ENCODE measurements at places on chromosomes 16 and 17.

DNA sequence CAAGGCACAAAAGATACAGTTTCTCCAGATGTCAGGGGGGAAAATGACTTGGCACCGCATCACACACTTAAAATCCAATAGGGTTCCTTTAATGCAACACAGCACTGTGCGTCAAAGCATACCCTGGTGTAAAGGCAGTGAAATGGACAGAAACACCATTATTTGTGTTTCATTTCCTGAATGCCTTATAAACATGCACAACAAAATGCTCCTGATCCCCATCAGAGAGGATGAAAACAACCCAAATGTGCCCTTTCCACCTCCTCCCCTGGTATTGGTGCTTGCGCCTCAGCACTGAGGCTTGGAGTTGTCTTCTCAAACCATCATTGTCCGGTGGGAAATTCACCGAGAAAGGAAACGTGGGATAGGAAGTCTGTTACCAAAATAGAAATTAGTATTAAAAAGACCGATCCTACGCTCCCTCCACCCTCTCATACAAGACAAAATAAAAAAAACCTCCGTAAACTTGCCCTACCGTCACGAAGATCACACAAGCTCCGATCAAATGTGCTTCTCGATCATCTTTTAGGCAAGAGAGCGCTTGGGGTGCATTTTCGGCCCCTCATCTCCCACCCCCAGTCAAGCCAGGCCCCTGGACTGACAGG lies 722 bp downstream of the CDC27 start:
- no peak for DNase-seq

DNA sequence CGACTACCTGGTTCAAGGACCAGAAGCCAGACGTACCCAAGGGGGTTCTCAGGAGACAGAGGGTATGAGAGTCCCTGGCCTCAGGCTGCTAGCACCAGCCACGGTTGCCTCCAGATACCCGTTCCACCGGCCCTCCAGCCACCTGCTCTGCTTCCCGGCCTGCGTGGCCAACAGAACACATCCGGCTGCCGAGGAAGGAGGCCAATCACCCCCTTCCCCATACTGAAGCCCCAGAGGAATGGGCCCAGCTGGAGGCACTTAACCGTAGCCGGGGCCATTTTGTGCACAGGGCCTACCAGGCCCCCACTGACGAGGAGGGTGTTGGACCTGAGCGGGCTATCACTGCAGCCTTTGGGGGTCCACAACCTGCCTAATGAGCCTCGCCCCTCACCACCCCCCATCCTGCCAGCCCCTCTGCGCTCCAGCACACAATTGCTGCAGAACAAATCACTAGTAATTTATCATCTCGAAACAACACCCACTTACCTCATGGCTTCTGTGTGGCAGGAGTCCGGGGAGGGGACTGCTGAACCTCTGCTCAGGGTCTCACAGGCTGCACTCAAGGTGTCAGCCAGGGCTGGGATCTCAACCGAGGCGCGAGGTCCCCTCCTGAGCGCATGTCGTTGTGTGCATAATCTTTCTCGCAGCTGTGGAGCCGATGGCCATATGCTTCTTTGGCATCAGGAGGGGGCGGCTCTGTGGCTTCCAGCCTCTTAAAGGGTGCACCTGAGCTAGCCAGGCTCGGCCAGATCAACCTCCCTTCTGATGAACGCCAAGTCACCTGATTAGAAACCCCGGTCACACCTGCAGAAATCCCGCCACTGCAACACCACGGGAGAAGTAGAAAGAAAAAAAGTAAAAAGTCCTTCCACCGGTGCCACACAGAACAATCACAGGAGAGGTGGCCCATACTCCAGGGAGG lies 10.1 kb upstream of the KREMEN2 start:
- DNase-seq = no peak

DNA sequence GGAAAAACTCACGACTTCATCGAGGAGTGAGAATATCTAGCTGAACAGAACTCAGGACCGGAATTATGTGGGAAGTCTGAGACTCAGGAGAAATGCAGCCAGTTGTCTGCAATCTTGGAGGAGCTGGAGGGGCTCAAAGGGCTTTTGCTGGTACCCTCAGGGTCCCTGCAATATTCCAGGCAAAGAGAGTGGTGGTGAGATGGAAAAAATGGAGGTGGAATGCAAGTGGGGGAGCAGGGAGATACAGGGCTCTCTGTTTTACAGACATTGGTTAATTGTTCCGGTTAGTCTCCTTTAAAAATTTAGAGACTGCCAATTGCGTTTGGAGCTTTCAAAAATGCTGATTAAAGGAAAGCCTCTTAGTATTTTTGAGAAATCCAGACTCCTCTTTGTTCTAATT lies 18.2 kb upstream of the HP start:
- no peak for DNase-seq

DNA sequence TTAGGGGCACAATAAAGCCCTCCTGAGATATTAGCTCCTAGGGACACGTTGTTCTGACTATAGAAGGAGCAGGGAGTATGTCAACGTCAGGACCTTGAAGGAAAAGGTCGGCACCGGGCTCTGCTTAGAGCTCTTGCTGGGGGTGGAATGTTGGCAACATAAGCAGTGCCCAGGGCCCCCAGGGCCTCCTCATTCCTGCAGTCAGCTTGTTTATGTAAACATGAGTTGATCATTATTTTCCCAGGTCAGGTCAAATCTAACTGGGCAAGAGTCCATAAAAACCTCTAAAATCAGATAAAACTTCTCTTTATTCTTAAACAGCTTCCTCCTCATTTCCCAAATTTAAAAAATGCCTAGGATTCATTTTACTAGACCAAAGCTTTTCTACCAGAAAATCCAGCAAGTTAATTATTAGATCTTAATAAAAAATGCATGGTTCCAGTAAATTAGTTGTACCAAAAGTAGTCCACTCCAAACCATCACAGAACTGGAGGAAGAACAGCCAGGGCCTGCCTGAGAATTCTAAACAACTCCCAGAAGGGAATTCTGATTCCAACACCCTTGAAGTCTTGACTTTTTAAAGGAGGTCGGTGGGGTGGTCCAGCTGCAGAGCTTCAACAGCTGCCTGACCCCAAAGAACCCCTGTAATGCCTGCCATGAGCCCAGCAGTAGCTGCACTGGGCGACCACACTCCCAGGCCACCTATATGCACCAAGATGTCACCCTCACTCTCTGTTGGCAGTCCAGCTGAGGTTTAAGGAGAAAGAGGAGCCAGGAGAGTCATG lies 54.3 kb downstream of the AMFR start:
- DNase-seq = peak; percentile 42

GRCh38 chr17:36946726-36947091 lies 2.0 kb upstream of the AATF start:
- DNase-seq = no peak

GRCh38 chr17:33334703-33335102 lies 41.6 kb upstream of the ASIC2 start:
- no peak for DNase-seq

GRCh38 chr17:68803164-68803929 lies 151.8 kb downstream of the ABCA8 start:
- no peak for DNase-seq

DNA sequence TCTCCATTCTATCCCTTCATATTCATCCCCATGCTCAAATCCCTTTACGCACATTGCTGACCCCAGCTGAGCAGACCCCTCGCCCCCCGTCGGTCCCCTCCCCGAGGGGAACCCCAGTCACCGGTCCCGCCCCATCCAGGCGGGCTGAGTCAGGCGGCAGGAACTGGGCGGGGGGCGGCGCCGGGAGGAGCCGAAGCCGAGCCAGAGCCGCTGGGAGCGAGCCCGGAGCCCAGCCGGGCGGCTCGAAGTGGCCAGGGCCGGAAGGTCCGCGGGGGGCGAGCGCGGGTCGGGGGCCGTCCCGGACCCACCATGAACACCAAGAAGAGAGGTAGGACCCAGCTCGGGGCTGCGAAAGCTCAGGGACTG lies 8.6 kb downstream of the RIPOR1 start:
- DNase-seq = peak; percentile 43

GRCh38 chr16:48524348-48525200 lies 85.4 kb downstream of the N4BP1 start:
- no peak for DNase-seq

DNA sequence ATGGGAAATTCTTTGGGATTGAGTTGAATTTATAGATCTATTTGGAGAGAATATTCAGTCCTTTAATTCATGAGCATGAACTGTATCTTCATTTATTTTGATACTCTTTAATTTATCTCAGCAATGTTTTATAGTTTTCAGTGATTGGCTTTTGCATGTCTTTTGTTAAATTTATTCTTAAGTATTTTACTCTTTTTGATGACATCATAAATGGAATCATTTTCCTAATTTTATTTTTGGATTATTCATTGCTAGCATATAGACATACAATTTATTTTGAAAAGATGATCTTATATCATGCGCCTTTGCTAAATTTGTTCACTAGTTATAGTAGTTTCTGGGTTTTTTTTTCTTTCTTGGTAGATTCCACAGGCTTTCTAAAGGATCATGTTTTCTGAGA lies 149.2 kb upstream of the ASIC2 start:
- DNase-seq = no peak

GRCh38 chr17:5775098-5775497 lies 190.8 kb upstream of the NLRP1 start:
- no peak for DNase-seq

DNA sequence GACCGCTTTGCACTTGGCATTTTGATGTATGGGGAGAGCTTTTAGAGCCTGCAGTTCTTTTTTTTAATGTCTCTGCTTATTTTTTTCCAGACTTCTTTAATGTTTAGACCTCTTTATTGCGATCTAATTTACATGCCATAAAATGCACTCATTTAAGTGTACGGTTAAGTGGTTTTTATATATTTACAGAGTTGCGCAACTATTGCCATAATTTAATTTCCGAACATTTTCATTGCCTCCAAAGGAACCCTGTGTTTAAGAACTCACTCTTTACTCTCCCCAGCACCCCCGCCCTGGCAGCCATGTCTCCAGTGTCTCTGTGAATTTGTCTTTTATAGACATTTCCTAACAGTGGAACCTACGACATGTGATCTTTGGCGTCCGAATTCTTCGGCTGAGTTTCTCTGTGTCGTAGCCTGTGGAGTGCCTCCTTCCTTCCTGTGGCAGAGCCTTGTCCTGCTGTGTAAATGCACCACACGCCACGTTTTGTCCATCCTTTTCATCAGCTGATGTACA lies 24.0 kb downstream of the ZNF750 start:
- no peak for DNase-seq

DNA sequence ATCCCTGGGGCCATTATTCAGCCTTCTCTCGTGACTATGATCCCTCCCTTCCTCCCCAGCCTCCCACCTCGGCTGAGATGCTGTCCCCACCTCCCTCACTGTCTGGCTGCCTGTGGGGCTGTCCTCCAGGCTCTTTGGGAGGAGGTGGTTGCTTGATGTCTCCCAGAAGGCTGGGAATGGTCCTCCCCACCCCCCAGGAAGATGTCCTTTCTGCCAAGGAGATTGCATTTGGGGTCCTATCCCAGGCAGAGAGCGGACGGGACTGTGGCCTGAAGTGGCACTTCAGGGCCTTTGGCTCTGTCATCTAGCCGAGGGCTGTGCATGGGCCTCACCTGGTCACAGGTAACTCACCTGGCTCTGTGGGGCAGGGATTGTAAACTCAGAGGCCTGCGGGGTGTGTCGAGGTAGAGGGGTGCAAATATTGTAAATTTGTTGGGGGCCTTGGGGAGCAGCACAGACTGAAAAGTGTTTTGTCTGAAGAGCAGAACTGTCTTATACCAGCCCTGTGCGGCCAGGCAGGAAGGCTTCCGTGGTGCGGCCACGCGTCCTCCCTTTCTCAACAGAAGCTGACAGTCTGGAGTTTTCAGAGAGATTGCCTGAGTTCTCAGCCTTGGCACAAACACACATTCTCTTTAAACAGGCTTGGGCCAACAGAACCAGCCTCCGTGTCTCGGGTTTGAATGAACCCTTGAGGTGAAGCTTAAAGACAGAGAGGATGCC lies 177.9 kb downstream of the SEC14L1 start:
- no peak for DNase-seq

GRCh38 chr16:89958068-89958467 lies 9.5 kb downstream of the DEF8 start:
- peak; percentile 42 for DNase-seq

DNA sequence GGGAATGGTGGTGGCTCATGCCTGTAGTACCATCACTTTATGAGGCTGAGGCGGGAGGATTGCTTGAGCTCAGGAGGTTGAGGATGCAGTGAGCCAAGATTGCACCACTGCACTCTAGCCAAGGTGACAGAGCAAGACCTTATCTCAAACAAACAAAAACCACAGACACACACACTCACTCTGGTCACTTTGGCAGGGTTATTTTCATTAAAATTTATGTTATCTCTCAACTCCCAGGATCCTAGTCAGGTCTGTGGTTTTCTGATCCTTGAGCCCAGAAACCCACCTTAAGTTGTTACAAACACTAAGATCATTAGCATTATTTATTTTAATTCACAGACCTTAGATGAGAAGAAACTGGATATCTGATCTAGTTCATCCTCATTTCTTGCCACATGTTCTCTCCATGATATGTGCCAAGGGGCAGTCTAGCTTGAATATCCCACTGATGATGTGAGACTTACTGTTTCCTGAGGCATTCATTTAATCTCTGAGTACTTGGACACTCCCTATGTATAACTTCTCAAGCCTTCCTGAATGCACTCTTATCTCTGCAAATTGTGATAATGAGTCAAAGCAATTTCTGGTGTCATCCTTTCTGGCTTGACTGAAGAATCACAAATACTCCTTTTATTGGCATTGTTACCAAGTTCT lies 9.6 kb downstream of the ABHD15 start:
- no peak for DNase-seq

DNA sequence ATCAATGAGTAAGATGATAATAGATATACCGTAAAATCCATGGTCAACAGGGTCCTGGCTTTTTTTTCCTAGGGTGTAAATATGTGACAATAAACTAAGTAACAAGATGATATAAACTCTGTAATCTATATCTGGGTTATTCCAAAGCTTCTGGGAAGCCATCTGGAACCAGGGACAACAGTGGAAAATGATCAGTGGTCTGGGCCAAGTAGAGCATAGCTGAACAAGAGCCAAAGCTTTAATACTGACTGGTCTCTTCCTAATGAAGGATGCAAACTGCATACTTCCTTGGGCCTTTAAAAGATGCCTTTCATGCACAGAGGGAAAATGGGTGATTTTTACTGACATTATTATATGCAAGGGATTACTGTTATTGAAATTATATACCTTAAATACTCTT lies 8.9 kb downstream of the CA10 start:
- DNase-seq = no peak

- no peak for DNase-seq
Observed at GRCh38 chr17:17385491-17385890, 82.3 kb downstream of the NT5M start.

- peak; percentile 65 for DNase-seq
Observed at GRCh38 chr17:78040440-78041385, 82.2 kb downstream of the TNRC6C start.

Measured in cardiac muscle cell (in vitro differentiated cells and primary cell).